ENCODE measurements at places on chromosomes 2 and 18.

DNA sequence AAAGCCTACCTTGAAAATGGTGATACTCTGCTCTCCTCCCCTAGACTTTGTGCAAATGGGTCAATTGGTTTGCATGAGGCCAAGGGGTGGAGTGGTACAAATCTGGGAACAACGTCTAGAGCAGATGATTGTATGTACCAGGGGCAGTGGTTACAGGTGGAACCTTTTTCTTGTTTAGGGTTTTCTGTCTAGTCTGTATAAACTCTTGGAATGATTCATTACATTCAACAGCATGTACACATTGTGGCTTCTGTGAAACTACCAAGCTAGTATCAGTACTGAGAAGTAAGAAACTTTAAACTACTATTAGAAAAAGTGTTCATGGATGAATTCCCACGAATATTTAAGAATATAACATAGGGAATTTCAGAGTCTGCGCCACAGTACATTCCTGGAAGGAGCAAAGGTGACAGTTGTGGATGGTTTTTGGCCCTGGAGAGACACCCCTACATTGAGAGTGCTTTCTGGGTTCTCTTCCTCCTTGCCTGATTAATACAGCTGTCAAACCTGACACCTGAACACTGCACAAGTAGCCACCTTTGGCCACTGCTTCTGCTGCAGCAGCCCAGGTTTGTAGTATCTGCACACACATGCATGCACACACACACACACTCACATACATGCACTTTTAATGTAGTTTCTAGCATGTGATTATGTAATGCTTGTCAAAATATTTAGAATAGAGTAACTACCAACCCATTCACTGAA is 30.0 kb downstream of the CFAP221 start:
- no peak for DNase-seq

GRCh38 chr2:100013892-100014677 is 128.3 kb downstream of the AFF3 start:
- DNase-seq = no peak

- no peak for DNase-seq
These were observed 420.7 kb downstream of the METTL4 start for GRCh38 chr18:2150566-2150965.

GRCh38 chr2:146748046-146748445 is 1096.8 kb upstream of the ACVR2A start:
- no peak for DNase-seq

- no peak for DNase-seq
These were observed 6.5 kb downstream of the PRPF40A start for GRCh38 chr2:152710713-152711112.

- no peak for DNase-seq
These were observed 55.1 kb downstream of the COL4A3 start for GRCh38 chr2:227219312-227220105.

- DNase-seq = no peak
These were observed 611.0 kb downstream of the KCNJ3 start for GRCh38 chr2:155309483-155309882.

DNA sequence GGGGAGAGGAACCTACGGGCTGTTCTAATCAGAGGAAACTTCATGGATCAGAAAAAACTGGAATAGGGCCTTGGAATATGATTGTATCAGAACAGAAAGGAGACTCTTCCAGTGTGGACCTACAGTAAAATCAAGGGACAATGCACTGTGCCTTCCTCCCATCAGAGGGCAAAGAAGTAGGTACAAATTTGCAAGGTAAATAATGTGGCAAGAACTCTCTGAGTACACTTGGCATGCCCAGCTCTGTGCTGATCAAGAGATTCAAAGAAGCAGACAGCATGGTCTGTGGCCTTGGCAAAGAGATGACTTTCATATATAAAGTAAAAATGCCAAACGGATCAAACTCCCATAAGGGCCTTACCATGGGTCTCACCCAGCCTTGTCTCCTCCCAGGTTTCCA is 242.6 kb upstream of the OSR1 start:
- no peak for DNase-seq

DNA sequence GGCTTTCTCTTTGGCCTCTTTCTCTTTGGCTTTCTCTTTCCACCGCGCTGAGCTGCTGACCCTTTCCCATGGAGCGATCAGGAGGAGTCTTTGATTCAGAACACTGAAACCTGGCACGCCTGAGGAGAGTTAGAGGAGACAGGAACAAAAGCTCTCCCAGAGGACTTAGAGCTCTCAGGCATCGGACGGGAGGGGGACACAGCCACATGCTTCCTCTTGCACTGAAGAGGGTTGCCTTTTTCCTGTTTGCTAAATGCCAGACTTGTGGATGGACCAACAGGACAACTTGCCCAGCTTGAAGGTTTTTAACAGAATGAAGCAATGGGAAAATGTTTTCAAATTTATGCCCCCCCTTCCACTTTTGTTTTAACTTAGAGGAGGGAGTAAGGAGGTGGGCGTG is 3.6 kb upstream of the PTPN18 start:
- DNase-seq = no peak

DNA sequence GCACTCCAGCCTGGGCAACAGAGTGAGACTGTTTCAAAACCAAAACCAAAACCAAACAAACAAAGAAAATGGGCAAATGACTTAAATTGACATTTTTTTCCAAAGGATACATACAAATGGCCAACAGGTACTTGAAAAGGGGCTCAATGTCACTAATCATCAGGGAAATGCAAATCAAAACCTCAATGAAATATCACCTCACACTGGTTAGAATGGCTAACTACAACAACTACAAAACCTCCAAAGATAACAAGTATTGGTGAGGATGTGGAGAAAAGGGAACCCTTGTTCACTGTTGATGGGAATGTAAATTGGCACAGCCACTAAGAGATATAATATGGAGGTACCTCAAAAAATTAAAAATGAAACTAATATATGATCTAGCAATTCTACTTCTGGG is 213.2 kb upstream of the HS6ST1 start:
- no peak for DNase-seq

- DNase-seq = no peak
These were observed 92.6 kb downstream of the ACTR2 start for GRCh38 chr2:65320042-65320725.

DNA sequence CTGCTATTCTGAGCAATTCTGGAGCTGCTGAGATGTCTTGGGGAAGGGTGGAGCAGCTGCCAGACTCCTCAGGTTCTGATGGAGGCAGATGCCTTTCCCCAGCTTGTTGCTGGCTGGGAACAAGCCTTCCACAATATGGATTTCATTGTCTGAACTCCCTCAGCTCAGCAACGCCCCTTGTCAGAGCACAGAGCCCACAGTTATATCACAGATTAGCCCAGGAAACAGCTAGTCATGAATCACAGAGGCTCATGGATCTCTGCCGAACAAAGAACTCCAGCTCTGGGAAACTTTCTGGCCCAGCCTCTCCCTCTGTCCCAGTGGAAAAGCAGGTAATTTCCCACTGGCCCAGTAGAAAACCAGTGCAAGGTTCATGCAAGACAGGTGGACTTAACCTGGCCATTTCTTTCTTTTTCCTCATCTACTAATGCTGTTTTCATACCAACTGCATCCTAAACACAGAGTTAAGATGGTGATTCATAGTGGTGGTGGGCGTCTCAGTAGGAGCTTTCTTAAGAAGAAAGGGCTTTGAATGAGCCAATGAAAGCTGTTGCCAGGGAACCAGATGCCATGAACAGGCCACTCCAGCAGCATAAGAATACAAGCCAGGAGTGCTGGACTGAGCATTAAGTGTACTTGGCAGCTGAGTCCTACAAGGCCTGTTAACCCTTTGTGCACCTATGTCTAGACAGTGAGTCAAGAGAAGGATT is 8.7 kb upstream of the KIAA2012 start:
- DNase-seq = no peak

DNA sequence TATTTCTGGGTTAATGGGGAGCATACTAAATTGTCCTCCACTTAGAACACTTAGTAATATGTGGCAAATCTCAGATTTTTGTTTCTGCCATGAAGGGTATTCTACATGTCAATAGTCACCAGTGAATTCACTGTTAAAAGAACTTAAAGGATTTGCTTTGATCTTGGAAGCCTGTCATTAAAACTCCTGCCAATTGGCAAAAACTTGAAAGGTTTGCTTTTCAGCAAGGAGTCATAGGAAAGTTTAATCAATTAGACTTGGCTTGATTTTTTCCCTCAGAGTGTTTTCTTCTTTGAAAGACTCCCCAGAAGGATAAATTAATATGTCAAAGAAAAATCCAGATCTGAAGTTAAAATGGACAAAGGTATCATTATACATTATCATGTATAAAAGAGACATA is 671.9 kb upstream of the PKDCC start:
- DNase-seq = no peak

DNA sequence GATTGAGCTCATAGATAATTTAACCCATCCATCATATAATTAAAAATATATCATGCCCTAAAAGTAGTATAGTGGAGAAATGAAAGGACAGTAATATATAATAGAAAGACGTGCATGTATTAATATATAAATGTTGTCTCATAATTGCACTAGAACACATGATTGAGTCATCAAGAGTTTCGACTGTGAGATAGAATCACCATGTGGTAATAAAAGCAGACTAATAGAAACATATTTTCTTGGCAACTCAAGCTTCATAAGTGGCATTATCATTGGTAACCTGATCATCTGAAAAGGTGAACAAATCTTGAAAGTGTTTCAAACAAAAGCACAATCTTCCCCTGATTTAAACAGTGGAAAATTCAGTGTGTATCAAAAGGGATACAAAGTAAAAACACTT is 188.8 kb downstream of the CYRIA start:
- DNase-seq = no peak

DNA sequence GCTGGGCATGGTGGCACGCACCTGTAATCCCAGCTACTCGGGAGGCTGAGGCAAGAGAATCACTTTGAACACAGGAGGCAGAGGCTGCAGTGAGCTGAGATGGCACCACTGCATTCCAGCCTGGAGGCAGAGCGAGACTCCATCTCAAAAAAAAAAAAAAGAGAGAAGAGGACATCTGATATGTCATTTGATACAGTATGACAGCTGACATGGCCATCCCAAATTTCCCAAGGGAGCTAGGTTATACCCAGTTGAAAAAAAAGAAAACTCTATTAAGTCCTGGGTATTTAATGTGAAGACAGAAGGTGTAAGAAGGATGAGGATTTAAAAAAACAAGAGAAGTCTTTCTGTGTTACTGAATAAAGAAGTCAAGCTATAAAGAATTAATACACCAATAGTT is 23.3 kb downstream of the CLASP1 start:
- DNase-seq = no peak

GRCh38 chr2:138699421-138699820 is 80.8 kb downstream of the NXPH2 start:
- DNase-seq = no peak

GRCh38 chr2:178874529-178875240 is 67.5 kb upstream of the TTN start:
- no peak for DNase-seq

DNA sequence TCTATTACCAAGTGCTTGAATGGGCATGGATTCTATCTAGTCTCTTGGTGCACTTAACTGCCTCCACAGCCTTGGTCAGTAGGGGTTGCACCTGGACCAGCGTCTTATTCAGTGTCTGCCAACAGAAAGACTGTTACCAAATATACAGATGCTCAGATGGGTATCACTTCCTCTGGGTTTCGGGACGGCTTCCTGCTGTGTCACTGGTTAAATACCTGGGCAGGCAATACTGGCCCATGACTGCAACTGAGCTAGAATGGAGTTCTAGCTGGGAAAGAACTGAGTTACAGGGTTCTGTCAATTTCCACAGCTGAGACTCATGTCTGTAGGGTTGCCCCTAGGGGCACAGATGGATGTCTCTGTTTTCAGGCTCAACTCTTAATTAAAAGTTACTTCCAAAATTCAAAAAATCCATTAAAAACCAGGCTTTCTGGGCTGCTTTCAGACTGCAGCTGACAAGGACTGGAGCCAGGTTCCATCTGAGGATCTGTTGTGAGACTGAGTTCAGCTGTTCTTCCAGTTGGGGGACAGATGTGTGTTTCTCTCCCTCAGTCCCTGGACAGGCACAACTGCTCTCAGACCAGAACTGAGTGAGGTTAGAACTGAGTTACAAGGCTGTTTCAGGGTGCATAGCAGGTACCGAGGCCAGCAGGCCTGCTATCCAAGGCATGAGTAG is 789.6 kb upstream of the SLC8A1 start:
- DNase-seq = no peak

DNA sequence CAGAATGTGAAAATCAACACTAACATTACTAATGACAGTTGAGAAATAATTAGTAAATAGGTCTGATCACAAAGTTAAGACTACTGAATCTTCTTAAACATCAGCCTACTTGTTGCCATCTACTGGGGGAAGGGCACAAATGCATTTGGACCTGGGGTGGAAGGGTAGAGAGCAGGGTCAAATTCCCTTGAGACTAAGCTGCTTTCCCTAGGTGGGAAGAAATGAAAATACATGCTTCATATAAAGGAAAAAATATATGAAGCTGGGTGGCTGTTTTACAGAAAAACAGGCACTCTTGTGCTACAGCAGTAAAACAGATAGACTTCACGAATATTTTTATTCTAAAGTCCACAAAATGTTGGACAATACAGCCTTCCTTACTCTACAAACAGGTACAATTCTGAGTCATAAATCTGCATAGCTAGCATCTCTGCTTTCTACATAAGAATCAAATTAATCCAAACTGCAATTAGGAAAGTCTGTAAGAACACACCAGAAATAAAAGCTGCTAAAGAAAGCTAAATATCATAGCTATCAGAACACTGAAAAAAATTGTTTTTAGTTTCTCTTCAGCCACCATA is 10.9 kb downstream of the TRIP12 start:
- no peak for DNase-seq

DNA sequence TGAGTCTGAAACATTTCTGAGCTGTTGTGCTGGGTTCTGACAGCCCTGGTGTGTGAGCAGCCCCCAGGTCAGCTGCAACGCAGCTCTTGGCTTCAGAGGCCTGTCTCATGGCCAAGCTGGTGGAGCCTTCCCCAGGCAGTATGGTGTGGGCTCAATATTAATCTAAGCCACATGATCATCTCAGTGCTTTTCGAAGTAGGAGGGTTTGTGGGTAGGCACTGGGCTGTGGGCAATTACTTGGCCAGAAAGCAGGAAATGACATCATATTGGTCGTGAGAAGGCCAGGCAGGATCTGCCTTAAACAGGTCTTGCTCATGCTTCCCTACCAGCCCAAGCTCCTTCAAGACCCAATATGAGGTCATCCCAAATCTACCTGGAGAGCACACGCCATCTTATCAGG is 26.9 kb downstream of the LOXHD1 start:
- no peak for DNase-seq

DNA sequence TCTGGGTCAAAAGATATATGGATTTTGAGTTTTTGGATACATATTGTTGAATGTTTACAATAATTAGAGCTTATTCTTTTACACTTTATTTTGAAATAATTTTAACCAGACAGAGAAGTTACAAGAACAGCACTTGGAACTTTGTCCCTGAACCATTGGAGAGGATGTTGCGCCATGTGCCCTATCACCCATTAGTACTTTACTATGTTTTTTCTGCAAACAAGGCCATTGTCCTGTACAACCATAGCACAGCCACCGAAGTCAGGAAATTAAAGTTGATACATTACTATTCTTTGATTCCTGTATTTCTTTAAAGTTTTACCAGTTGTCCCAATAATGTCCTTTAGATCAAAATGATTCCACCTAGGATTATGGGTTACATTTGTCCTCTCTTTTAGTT is 188.8 kb downstream of the ACKR3 start:
- DNase-seq = no peak
